ENCODE measurements at places on chromosomes 2 and 18.
A peak's percentile ranks its signal among the peaks of the same experiment; 100 is the strongest.

DNA sequence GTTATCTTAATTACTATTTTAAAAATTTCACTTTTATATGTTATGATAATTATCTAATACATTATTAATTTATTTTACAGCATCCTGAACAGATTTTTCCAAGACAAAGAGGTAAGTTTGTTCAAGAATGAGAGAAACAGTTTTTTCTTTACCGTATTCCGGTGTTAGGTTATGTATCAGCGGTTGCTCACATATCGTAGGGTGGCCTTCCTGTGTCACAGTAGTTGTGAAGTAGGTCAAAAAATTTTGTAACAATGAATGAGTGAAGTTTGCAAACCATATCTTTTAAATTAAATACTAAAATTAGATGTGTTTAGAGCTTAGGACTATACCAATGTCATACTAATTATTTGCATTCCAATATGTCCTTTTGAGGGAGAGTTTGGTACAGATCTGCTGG, 33.5 kb downstream of the MRPS9 start:
- no peak for DNase-seq

GRCh38 chr2:119416299-119416923, 15.2 kb upstream of the TMEM37 start:
- DNase-seq, result no peak

DNA sequence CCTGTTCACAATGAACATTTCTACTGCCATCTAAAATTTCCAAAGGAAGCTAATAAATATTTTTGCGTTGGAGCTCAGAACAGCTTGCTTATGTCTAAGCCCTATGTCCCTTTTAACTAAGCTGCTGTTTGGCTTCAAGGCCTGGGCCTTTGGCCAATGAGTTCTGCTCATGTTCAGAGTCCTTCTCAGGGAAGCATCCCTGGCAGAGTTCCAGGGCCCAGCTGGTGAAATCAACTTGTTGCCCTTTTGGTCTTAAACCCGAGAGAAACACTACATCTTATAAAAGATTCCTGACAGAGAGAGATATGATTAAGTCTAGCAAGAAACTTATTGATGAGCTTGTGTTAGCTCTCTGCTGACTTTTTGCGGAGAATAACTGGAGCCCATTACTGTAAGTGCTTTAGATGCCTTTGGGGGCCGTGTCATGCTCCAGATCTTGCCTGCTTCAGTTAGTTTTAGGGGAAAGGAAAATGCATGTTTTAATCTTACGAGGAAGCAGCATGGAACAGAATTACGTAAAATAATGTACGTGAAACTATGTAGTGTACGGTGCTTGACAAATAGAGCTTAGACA, 102.5 kb upstream of the NOSTRIN start:
- peak; percentile 43 for DNase-seq

- peak; percentile 54 for DNase-seq
Observed at GRCh38 chr2:102273619-102274211, 37.6 kb upstream of the IL1RL1 start.

DNA sequence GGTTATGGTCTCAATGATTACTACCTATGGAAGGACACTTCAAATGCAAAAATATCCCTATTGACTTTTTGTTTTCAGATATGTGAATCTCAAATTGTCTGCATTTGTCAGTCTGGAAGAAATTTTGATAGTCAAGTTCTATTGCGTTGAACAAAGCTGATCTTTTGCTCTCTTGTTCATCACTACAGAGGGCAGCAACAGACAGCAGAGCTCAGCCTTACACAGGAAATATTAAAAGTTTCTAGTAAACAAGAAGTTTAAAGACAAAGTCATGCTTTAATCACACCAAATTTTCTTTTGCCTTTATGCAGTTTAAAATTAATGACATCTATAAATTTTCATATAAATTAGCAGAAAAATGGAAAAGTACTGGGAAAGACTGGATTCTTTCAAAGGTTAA, 617.5 kb downstream of the NR4A2 start:
- DNase-seq, result no peak

- DNase-seq, result no peak
Observed at GRCh38 chr2:231380991-231381847, 14.3 kb upstream of the B3GNT7 start.

GRCh38 chr2:121809607-121810006, 54.2 kb downstream of the TSN start:
- no peak for DNase-seq

GRCh38 chr2:157732596-157732995, 103.9 kb upstream of the ACVR1C start:
- DNase-seq, result no peak

GRCh38 chr2:78845664-78846185, 179.8 kb upstream of the REG3G start:
- no peak for DNase-seq

GRCh38 chr2:199903111-199903510, 8.0 kb upstream of the C2orf69 start:
- no peak for DNase-seq

DNA sequence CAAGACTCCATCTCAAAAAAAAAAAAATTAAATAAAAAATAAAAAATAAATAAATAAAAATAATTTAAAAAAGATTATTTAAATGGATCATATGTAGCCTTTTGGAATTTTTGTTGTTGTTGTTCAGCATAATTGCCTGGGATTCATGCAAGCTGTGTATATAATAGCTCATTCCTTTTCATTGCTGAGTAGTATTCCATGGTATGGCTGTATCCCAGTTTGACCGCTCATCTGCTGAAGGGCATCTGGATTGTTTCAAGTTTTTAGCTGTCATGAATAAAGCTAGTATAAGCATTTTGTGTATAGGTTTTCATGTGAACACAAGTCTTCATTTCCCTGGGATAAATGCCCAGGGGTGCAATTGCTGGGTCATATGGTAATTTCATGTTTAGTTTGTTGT, 6.4 kb upstream of the TANC1 start:
- no peak for DNase-seq

DNA sequence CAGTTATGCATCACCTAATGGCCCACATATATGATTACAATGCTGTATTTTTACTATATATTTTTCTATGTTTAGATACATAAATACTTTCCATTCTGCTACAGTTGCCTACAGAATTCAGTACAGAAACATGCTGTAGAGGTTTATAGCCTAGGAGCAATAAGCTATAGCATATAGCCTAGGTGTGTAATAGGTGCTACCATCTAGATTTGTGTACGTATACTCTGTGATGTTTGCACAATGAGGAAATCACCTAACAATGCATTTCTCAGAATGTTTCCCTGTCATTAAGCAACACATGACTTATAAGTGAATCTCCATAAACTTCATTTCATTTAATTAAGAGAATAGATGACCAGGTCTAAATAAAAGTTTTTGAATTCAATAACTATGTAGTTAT, 43.5 kb downstream of the SLC38A11 start:
- no peak for DNase-seq

- DNase-seq, result no peak
Observed at GRCh38 chr18:79796531-79797405, 970 bp upstream of the KCNG2 start.

- DNase-seq, result no peak
Observed at GRCh38 chr2:233112776-233113452, 52.8 kb downstream of the INPP5D start.

DNA sequence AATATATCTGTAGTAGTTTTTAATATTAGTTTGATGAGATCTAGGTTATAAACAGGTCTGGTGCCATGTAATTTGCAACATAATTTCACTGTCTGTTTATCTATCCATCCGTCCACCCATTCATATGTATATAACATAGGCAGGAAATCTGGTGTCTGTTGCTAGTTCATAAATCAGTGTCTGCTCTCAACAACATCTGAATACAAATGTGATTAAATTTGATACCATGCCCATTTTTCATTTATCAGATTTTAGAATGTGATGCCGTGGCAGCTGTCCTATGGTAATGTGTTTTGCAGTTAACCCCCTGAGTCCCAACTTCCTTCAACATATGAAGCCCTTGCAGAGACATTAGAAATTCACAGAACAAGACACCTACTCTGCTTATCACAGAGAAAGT, 228.4 kb downstream of the CMPK2 start:
- no peak for DNase-seq

DNA sequence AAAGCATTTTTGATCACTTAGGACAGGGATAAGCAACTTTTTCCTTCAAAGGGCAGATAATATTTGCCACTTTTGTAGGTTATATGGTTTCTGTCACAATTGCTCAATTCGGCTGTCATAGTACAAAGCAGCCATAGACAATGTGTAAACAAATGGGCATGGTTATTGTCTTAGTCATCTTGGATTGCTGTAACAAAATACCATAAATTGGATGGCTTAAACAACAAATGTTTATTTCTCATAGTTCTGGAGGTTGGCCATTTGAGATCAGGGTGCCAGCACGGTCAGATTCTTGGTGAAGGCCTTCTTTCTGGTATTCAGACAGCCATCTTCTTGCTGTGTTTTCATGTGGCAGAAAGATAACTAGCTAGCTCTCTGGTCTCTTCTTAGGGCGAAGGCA, 91.2 kb downstream of the TAF4B start:
- peak; percentile 70 for DNase-seq

- DNase-seq, result no peak
Observed at GRCh38 chr2:6944555-6944954, 27.3 kb downstream of the RNF144A start.

DNA sequence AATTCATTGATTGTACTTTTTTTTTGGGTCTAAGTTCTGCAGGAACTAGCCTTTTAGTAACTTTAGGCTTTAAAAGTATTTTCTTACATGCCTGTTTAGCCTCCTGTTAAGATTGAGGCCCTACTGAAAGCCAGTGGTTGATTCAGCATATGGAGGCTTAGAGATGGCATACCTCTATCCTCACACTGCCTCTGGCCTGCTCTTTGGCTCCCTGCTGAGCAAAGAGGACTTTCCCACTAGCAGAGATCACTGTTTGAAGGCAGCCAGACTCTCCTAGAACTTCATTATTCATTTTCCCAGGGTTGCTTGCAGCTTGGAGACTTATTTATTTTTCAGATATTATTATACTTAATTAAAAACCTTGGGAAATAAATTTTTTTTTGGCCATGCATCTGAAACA, 405.6 kb upstream of the MEX3C start:
- DNase-seq, result no peak

GRCh38 chr2:98121149-98121548, 34.2 kb downstream of the VWA3B start:
- no peak for DNase-seq

DNA sequence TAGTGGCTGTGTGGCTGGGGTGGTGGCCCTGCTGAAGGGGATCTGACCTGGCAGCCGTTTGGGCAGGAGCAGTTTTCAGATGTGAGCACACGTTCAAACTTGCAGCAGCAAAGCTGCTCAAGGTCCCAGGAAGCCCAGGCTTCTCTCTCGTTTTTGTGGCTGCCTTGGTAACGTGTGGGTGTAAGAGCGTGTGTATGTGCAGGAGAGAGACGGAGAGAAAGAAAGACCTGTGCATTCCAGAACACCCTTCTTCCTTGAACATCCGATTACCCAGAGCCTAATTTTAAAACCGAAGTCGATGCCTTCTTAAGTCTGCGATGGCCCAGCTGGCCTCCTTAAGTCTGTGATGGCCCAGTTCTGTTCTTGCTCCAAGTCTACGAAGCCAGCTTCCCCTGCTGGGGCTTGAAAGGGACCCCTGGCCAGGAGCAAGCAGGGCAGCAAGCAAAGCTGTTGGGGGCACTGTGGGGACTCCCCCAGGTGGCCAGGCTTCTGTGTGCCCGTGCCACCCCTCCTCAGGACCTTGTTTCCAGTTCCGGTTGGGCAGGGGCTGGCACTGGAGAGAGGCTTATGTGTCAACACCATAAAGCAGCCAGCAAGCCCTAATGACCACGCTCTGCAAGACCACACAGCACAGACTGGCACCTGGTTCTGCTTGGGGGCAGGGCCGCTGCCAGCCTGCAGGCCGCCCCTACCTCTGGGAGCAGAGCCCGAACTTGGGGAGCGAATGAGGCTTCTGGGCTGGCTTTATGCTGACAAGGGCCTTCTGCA, 55.8 kb upstream of the ALPP start:
- no peak for DNase-seq

DNA sequence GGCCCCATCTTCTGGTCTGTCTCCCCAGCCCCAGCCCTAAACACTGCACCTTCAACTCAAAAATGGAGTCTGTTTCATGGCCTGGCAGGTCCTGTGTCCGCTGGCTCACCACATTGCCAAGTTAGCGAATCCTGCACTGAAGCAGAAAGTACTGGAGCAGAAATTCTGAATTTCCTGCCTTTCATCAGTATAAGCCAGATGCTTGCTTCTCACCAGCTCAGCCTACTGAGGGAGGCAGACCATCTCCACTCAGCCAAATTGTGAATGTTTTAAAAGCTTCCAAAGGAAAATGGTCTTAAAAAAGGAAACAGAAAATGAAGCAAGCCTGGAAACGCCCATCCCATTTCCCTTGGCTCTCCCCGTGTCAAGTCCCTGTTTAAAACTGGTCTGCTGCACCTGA, 157.8 kb downstream of the C1D start:
- DNase-seq, result no peak

DNA sequence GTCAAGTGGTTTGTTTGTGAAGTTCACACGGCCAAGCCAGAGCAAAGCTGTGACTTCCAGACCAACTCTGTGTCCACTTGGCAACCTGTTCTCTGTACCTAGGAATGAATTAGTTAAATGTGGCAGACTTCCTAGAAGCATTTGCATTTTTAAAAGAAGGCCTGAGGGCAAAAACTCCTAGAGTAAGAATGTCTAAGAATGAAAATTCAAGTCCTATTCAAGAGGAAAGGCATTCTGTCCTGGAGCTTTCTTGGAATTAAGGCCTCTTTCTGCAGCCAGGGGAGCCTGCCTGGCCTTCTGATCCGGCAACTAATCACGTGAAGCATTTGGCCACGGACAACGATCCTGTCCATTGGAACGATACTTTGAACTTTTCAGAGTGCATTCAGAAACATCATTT, 155.0 kb downstream of the SETBP1 start:
- DNase-seq, result no peak

- no peak for DNase-seq
Observed at GRCh38 chr2:23503682-23504081, 118.7 kb downstream of the KLHL29 start.

DNA sequence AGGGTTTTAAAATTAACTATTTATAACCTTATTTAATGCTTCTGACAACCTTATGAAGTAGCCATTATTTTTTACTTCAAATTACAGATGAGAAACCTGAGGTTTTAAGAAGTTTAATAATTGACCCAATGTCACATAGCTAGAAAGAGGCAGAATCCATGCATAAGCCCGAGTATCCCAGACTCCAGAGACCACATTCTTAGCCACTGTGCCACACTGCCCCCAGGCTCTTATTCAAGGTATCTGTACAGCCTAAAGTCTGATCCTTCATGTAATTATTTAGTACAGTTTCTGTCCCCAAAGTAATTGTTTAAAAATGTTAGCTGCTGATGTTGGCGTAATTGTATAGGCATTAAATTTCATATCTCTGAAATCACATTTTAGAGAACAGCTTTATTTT, 124.7 kb upstream of the LRRTM1 start:
- no peak for DNase-seq

DNA sequence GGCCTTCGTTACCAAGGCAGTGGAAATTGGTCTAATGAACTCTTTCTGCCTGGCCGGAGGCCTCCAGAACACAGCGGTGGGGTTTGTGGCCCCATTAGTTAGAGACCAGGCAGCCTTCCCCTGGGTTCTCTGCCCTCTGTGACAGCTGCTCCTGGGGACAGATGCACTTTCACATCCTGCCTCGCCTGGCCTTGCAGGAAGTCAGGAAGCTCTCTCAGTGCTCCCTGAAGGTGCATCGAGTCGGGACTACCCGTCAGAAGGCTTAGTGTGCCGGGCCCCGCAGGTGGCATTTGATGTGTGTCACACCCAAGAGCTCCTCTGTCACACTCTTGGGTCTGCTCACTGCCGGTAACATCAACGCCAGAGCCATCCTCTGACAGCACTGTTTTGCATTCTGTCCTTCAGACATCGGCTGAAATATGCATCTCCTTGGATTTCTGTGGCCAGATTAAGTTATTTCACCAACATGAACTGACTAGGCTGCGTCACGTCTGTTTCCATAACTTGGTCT, 158.3 kb downstream of the LDLRAD4 start:
- no peak for DNase-seq

Measured in MCF 10A (cell line).